ENCODE measurements at places on chromosomes 16 and 17.

DNA sequence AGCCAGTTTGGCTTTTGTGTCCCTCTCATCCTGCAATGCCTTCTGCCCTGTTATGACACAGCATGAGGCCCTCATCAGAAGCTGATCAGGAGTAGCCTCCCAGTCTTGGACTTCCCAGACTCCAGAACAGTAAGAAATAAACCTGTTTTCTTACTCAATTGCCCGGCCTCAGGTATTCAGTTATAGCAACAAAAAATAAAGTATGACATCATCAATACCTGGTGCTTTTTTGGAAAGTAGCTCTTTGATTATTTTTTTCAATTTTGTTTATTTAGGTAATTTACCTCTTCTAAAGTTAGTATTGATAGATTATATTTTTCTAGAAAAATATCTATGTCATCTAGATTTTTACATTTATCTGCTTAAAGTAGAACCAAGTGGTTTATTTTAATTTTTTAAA lies 112.8 kb upstream of the CES5A start:
- no peak for DNase-seq

DNA sequence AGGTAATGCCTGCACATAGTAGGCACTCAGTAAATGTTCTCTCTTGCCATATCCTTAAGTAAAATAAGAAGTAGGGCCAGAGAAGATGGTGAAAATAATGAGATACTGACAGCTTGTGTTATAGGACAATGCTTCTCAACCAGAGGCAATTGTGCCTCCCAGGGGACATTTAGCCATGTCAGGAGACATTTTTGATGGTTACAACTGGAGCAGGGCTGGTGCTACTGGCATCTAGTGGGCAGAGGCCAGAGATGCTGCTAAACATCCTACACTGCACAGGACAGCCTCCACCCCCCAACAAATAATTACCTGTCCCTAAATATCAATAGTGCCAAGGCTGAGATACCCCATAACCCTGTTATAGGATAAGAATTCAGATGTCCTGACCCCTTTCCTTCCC lies 1.7 kb downstream of the RAD51D start:
- DNase-seq, result no peak

DNA sequence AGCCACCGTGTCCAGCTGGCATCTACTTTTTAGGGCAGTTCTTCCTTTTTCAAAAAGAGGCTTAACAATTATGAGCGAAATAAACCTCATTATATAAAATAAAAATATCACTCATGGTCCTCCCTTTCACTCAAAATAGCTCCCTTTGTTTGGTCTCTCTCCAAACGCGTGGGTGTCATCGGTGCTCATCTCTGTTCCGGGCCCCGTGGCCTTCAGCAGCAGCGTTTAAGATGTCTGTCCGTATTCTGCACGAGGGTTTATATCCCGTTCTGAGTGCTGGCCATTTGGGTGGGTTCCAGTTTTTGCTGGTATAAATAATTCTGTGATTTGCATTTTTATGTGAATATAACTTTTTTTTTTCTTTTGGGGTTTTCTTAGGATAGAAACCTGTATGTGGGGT lies 33.4 kb downstream of the PRMT7 start:
- no peak for DNase-seq

GRCh38 chr17:50779747-50780353 lies 12.5 kb upstream of the ANKRD40CL start:
- no peak for DNase-seq

- DNase-seq, result no peak
Observed at GRCh38 chr17:39663688-39664580, 1.2 kb upstream of the TCAP start.

GRCh38 chr16:67244387-67245185 lies 2.7 kb downstream of the FHOD1 start:
- peak; percentile 66 for DNase-seq

DNA sequence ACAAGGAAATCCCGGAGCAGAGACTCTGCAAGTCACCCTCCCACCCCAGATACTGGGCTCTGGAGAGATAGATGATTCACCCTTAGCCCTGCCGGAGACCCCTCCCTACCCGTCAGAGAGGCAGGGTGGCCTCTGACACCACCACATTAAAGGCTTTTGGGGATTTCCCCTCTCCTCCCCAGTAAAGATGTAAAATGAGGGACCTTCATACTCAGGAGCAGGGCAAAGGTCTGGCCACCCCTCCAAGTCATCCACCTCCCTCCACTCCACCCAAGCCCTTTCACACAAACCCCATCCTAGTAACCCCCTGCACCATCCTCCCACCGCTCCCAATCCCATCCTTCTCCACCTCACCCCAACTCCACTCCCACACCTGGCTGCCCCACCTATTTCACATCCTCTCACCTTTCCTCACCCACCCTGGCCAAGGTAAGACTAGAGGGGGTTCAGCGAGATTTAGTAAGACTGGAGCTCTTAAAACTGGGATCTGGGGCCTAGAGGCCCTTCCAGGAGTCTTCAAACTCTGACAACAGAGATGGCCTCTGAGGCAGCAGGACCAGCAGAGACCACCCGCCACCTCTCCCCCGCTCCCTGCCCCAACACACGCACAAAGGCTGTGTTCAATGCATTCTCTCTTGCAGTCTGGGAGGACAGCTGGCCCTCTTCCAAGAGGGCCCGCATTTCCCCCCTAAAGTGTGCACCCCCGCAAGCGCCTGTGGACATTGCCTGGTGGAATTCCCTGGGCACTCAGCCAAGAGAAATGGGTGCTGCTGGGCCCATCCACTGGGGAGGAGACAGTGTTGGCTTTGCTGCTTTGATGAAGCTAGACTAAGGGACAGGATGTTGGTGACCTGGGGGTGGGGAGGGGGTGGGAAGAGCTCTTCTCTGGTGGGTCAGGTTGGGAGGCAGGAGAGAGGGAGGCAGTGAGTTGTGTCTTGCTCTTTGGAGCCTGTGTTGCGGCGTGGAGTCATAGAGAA lies 1.1 kb downstream of the ABAT start:
- DNase-seq, result peak; percentile 59

DNA sequence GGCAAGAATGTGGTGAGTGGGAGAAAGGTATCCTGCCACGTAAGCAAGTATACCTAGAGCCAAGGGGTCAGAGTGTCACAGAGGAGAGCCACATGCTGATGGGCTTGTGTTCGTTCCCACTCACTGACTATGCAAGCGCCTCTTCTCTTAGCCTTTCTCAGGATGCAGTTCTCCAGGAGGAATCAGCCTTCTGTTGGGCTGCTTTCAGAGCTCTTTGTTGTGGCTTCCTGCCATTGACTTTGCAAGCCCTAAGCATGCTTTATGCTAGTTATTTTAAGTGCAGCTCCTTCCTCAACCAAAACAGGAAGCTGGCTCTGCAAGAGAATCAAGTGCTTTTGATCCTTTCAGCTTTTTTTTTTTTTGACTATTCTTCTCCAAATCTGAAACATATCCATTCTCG lies 66.6 kb downstream of the SIAH1 start:
- DNase-seq, result no peak

- DNase-seq, result no peak
Observed at GRCh38 chr17:66172691-66173223, 19.2 kb downstream of the CEP112 start.

DNA sequence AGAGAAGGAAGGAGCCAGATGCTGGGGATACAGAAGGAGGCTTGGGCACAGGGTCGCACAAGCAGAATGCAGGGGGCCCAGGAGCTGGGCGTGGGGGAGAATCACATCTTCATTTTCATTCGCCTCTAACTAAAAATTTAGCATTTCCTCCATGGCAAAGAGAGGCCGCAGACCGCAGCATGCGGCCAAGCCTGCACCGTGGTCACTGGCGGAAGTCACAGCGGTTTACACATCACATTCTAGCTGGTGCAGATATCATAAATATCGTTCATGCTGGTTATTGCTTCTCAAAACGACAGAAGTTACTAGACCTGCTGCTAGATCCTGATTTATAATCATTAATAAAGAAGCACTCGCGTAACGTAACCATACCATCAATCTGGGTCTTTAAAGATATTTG lies 162.0 kb downstream of the NTN1 start:
- DNase-seq, result no peak

GRCh38 chr16:84138824-84139627 lies 6.0 kb downstream of the HSDL1 start:
- no peak for DNase-seq

GRCh38 chr16:78444-79150 lies 572 bp downstream of the MPG start:
- no peak for DNase-seq

GRCh38 chr17:10613775-10614513 lies 43.2 kb downstream of the MYH3 start:
- DNase-seq, result no peak

- DNase-seq, result no peak
Observed at GRCh38 chr16:54724346-54724925, 206.2 kb upstream of the IRX5 start.

DNA sequence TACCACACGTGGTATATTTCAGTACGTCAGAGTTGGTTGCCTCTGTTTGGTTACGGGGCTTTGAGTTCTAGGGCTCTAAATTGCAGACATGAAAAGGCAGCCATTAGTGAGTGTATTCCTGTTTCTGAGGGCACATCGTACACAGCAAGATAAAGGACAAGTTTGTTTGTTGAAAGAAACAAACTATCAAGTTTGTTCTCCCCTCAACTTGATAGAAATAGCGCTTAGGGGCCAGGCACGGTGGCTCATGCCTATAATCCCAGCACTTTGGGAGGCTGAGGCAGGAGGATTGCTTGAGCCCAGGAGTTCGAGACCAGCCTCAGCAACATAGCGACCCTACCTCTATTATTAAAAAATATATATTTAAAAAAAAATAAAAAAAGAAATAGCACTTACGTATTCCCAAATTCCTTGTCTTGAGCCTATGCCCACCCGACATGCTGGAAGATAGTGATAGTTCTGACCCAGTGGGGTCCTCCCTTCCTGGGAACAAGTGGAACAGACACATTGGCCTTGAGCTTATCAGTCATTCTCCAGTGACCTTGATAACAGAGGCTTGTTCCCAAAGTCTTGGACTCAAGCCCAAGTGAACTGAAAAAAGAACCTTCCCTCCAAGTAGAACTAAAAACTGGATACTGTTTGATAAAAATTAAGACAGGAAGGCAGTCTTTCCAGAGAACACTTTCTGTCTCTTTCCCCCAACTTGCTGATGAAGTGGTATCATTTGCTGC lies 139.9 kb upstream of the CACNG3 start:
- DNase-seq, result no peak

GRCh38 chr16:56401482-56401881 lies 23.9 kb downstream of the AMFR start:
- DNase-seq, result no peak

All from stimulated activated CD4-positive, alpha-beta T cell treated with anti-CD3 and anti-CD28 coated beads, Interleukin-2, amount 100 ng/mL, for 4 hours (primary cell).